Articular chondrocyte of knee joint (primary cell): ENCODE measurements at places on chromosomes 5 and 9. TPM values are rescaled to one million over a fixed set of nuclear protein-coding genes. Genes with fewer than 3 reads are reported as not detected.

The SHOC1 gene
- total RNA-seq, result 0.11 and 0.13 TPM in 2 replicates

The GPR21 gene
- 2.4 and 3.6 TPM in 2 replicates for total RNA-seq

The ADAMTS12 gene
- total RNA-seq, result 5.9 and 6.1 TPM in 2 replicates

The NKD2 gene
- not detected in 2 replicates for total RNA-seq

The PCDHB2 gene
- total RNA-seq, result 3.9 and 4.2 TPM in 2 replicates

The PCDHGB6 gene
- total RNA-seq, result 7.9 and 9.5 TPM in 2 replicates

The DPYSL3 gene
- total RNA-seq, result 111 and 122 TPM in 2 replicates

The PCDHB3 gene
- 0.97 and 1.0 TPM in 2 replicates for total RNA-seq

The TUSC1 gene
- 7.7 and 9.3 TPM in 2 replicates for total RNA-seq

The RXRA gene
- 32.3 and 32.9 TPM in 2 replicates for total RNA-seq

The SLC23A1 gene
- total RNA-seq, result not detected in 2 replicates

The OR1K1 gene
- not detected in 2 replicates for total RNA-seq

The PCDHA1 gene
- under 0.01 and 0.11 TPM in 2 replicates for total RNA-seq

The ZNF169 gene
- 5.9 and 6.8 TPM in 2 replicates for total RNA-seq

The TESK1 gene
- total RNA-seq, result 12.5 and 18.9 TPM in 2 replicates

The PCDHGA2 gene
- total RNA-seq, result 4.7 and 4.9 TPM in 2 replicates

The DEPDC1B gene
- total RNA-seq, result 3.1 and 5.1 TPM in 2 replicates

The ANXA1 gene
- total RNA-seq, result 801 and 829 TPM in 2 replicates

The PCA3 gene
- total RNA-seq, result 0.65 TPM in 2 replicates

The PCDHGA6 gene
- total RNA-seq, result 7.8 and 10.4 TPM in 2 replicates

The CSF1R gene
- total RNA-seq, result not detected in 2 replicates

The PCSK5 gene
- 5.4 and 9.9 TPM in 2 replicates for total RNA-seq

The ANKDD1B gene
- 0.78 and 1.3 TPM in 2 replicates for total RNA-seq

The CAMK4 gene
- 0.11 and 0.91 TPM in 2 replicates for total RNA-seq

The ALDH1B1 gene
- 15.8 and 17.0 TPM in 2 replicates for total RNA-seq

The PIP5KL1 gene
- total RNA-seq, result 3.8 and 3.9 TPM in 2 replicates

The FOXD4L3 gene
- total RNA-seq, result not detected in 2 replicates

The SH3GL2 gene
- total RNA-seq, result 0.11 TPM in 1 of 2 replicates, not detected in the other

The STC2 gene
- 320 and 685 TPM in 2 replicates for total RNA-seq

The LRRC14B gene
- total RNA-seq, result not detected in 2 replicates

The TNFSF15 gene
- 5.9 and 7.7 TPM in 2 replicates for total RNA-seq

The PPP3R2 gene
- total RNA-seq, result not detected in 2 replicates

The RLN2 gene
- total RNA-seq, result not detected in 2 replicates

The PCDHGA4 gene
- total RNA-seq, result 6.7 and 8.9 TPM in 2 replicates

The SPAAR gene
- total RNA-seq, result 0.26 and 0.54 TPM in 2 replicates

The MARCHF6 gene
- total RNA-seq, result 54.3 and 54.9 TPM in 2 replicates

The RAB3C gene
- total RNA-seq, result not detected in 2 replicates

The SLC34A3 gene
- total RNA-seq, result not detected in 2 replicates

The TLR4 gene
- total RNA-seq, result 7.4 and 8.1 TPM in 2 replicates

The UBE2R2 gene
- total RNA-seq, result 25.5 and 30.1 TPM in 2 replicates

The SNX18 gene
- 44.0 and 44.4 TPM in 2 replicates for total RNA-seq

The GAS1 gene
- total RNA-seq, result 46.4 and 61.7 TPM in 2 replicates

The WDR55 gene
- 21.5 and 24.4 TPM in 2 replicates for total RNA-seq

The SAXO1 gene
- 0.13 and 0.22 TPM in 2 replicates for total RNA-seq

The PCDHA6 gene
- total RNA-seq, result 0.32 and 0.52 TPM in 2 replicates

The CDH9 gene
- not detected in 2 replicates for total RNA-seq

The CDC20B gene
- not detected in 2 replicates for total RNA-seq

The HTR4 gene
- total RNA-seq, result 0.11 TPM in 1 of 2 replicates, not detected in the other

The PTGDS gene
- 0.65 and 5.1 TPM in 2 replicates for total RNA-seq

The ANKRD20A1 gene
- total RNA-seq, result not detected in 2 replicates

The TMEM232 gene
- 2.1 and 7.2 TPM in 2 replicates for total RNA-seq

The ALDH1A1 gene
- total RNA-seq, result under 0.01 and 0.22 TPM in 2 replicates
